GM04504 (cell line): ENCODE measurements at places on chromosomes 3 and 15.

GRCh38 chr3:116667324-116667723 lies 42.3 kb upstream of the TUSC7 start:
- no peak for DNase-seq

GRCh38 chr3:124256599-124256998 lies 264.7 kb upstream of the ROPN1 start:
- no peak for DNase-seq

- no peak for DNase-seq
Observed at GRCh38 chr3:29597376-29598008, 316.6 kb downstream of the RBMS3 start.

DNA sequence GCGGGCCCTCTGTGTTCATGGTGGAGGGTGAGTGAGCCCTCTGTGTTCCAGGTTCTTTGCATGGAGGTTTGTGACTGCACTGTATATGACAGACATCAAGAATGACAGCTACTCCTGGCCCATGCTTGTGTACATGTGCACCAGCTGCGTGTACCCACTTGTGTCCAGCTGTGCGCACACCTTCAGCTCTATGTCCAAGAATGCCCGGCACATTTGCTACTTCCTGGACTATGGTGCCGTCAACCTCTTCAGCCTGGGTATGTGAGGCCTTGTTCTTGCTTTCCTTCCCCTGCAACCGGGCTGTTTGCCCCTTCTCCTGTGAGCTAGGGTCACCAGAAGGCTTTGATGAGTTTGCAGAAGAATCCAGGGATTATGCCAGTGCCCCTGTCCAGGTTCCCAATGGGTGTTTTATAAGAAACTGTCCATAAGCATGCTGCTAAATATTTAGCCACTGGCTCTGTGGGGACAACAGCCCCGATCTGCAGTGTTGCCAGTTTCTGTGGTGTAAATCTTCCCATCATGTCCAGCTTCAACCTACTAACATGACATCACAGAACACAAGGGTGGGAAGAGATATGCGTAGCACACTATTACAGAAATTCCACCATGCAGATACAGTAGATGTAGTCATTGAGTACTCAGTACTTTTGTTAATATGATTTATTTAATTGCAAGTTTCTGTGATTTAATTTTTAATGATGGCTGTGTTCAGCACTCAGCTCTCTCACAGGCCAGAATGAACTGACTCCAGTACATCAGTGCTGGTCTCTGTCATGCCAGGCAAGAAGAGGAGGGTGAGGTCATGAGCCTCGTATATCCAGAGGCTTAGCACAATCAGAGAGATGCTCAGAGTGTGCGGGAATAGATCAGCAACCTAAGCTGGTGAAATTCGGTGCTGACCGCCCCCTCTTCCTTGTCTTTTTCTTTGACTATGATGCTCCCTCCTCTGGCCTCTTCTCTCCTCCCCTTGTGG lies 29.2 kb upstream of the KIF23 start:
- no peak for DNase-seq

DNA sequence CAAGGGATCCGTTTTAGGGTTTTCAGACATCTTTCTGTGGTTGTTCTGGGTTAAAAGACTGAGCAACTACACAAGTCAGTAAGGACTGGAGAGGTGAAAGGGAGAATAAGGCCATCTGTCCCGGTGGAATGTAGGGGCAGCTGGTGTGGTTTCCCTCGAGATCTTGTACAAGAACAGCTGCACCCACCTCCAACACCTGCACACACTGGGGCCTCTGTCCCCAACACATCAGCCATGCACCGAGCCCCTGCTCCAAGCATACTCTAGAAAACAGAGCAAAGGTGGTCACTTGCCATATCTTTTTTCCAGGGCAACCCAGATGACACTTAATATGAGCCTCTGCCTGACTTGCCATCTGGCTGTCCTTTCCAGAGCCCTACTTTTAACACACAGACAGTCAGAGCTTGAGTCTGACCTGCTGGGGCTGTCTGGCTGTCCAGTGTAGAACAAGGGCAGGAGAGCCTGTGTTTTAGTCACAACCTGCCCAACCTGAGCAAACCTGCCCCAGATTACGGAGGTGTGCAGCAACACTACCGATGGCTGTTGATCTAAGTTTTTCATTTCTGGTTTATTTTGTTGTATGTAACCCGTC lies 12.2 kb downstream of the MAN2A2 start:
- no peak for DNase-seq

GRCh38 chr15:39479911-39480310 lies 101.0 kb upstream of the THBS1 start:
- no peak for DNase-seq

GRCh38 chr3:126033051-126033745 lies 50.7 kb downstream of the SLC41A3 start:
- DNase-seq = no peak

DNA sequence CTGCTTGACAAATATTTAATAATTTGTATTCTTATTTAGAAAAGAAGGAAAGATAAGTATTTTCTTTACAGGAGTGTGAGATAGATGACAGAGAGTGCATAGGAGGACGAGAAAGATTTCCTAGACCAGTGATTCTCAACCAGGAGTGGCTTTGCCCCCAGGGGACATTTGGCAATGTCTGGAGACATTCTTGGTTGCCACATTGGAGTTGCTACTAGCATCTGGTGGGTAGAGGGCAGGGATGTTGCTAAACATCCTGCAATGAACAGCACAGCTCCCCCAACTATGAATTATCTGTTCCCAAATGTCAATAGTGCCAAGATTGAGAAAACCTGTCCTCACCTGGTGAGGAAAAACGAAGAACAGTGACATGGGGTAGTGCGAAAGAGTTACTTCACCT lies 30.8 kb upstream of the MINAR1 start:
- no peak for DNase-seq

DNA sequence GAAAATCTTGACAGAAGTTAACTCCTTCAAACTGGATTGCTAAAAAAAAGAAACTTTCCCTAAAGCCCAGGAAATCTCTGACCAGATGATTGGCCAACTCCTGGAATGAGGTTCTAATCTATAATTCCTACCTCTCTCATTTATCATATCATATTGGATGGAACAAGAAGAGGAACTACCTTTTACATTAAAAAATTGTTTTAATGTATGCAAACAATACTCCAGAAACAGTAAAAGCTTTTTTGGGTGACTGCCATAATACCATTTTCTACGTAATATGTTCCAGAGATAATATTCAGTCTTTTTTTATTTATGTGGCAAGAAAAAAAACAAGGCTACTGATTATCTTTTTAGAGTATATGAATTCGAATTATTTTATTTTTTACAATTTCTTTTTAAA lies 204.4 kb downstream of the TUSC7 start:
- no peak for DNase-seq

- DNase-seq = no peak
Observed at GRCh38 chr3:7166460-7166859, 305.5 kb downstream of the GRM7 start.

DNA sequence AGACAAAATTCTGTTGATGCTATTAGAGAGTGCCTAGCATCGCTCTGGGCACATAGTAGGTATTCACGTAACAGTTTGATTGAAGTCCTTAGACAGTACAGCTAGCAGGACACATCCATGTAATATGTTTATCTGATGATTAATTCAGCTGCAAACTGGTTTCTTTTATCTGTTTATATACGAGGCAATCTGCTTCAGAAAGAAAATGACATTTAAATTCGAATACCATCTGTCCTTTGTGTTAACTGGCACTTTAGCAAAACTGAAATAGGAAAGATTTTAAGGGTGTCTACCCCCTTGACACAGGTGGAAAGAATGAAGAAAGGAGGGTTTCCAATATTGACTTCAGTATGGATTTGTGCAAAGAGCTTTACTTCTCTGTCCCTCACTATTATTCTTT lies 192.5 kb downstream of the MFSD1 start:
- no peak for DNase-seq

- DNase-seq = peak; percentile 12
Observed at GRCh38 chr15:58066042-58066867, 744 bp upstream of the ALDH1A2 start.

GRCh38 chr3:108159865-108160264 lies 62.4 kb downstream of the IFT57 start:
- no peak for DNase-seq

DNA sequence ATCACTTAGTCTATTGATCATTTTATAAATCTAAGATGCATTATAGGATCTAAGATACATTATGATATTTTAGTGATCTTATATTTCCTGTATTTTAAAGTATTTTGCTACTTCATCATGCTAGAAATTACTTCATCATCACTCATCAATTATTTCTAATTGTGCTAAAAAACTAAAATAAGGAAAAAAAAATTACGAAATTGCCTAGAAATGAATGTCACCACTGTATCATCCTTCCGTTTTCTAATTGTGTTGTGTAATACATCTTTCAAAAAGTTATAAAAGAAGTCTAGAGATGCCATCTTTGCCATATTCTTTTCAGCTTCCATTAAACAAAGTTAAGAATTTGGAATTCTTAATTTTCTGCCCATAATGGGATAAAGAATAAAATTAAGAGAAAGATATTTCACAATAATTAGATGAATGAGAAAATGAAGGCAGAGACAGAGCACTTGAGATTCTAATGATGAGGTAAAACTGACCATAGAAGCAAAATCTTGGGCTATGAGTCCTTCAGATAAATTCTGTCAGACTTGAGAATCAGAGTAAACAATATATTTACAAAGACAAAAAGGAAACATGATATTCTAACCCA lies 48.8 kb downstream of the ALDH1A2 start:
- no peak for DNase-seq

DNA sequence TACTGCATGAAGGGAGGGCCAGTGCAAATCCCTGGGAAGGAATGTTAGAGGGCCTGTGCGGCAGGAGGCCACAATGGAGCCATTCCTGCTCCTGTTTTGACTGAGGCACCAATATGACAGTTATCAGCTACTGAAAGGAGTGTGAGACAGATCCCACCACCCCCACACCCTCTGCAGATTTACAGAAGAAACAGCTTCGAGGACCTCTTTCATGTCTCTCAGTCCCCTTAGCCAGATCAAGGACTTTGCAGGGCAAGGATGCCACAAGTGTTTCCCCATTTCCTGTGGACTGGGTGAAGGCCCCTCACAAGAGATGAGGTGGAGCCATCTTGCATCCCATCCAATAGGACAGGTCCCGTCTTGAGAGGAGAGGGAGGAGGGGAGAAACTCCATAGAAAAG lies 48.5 kb upstream of the RASGRP1 start:
- DNase-seq = no peak

- peak; percentile 29 for DNase-seq
Observed at GRCh38 chr3:10189557-10190354, 25.0 kb downstream of the IRAK2 start.

DNA sequence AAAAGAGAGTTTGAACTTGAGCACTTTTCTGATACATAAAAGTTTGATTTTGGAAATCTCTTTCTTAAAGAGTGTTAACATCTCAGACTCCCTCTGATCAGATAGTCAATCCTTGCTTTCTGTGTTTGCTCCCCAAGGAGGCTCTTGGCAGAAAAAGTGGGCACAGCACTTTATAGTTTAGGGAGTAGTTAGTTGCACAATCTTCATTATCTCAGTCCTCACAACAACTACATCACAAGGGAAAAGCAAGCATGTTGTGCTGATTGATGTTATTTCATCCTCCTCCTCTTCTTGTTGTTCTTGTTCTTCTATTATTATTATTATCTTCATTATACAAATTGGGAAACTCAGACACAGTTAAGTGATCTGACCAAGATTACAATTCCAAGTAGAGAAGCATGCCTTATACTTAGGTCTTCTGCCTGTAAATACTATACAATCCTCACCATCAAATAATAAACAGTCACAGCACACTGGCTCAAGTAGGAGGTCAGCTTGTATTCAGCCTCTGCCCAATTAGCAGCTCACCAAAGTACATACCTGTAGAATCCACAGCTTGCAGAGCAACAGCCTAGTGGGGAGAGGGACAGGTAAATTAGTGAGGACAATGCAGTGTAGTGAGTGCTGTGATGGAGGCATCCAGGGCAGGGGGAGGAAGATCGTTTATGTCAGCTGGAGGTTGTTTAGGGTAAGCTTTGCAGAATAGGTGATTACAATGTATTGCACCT lies 304.1 kb upstream of the MME start:
- no peak for DNase-seq

GRCh38 chr3:176078906-176079305 lies 1118.4 kb downstream of the TBL1XR1 start:
- peak; percentile 34 for DNase-seq

DNA sequence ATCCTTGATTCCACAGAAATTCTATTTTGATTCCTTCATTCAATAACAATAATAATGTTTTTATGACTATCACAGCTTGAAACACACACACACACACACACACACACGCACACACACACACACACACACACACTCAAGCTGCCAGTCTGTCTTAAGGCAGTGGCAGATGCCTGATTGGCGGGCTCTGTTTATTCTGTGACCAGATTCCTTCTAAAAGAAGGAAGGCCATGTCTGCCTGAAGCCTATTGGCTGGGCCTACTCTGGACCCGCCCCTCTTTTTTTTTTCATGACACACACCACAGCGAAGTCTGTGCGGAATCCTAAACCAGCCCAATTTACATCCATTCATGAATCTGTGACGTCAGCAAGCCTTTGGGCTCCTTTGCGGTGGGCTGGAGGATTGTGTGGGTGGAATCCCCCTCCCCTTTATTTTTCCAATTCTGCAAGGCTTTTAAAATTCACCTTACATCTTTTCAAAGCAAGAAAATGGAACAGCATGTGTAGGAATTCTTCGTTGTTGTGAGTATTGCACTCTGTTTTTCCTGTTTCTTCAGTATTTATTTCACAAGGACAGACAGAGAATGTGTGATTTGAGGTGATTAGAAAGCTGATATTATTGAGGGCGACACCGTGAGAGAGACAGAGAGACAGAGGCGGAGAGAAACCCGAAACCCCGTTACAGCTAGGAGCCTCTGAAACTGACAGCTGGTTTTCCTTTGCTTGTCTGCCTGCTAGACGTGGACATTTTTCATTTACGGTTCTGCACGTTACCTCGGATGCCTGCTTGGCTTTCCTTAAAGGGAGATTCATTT lies at the start of gene MAP3K13:
Gene MAP3K13, plus strand, starts transcription at position 287 of the 812 bp plus-strand sequence. CDS start 65,446 bp downstream, outside the sequence.
- peak; percentile 70 for DNase-seq

GRCh38 chr3:64195789-64196188 lies 29.5 kb downstream of the PRICKLE2 start:
- no peak for DNase-seq

DNA sequence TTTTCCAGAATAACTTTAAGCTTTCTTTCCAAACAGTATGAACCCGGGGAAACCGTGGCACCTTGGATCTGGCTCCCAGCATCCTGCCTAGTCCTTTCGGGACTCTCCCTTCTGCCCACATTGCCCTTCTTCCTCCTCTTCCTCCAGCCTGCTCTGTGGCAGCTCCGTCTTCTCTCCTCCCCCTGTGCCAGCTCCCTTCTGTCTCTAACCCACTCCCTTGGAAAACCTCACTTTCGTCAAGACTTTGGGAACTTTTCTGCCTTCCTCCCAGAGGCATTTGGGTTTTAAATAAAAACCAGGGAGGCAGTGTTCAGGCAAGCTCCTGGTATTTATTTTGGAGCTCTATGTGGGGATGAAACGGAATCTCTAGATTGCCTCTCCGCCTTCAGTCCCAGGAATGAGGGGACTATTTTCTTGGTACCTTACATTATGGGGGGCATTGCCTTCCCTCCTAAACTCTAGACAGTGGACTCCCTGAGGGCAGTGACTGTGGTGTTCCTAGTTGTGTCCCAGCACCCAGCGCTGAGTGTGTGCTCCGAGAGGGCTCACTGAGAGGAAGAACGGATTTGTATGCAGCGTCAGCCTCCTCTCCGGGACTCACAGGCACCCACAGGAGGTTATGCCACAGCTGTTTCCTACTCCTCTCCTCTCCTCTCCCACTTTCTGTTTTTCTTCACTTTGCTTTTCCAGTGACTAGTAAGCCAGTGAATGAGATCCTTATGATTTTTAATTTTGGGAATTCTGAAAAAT lies 105.4 kb upstream of the MRPS22 start:
- DNase-seq = peak; percentile 30

GRCh38 chr15:68318008-68318835 lies 40.7 kb downstream of the FEM1B start:
- no peak for DNase-seq

GRCh38 chr15:89885611-89886010 lies 8.2 kb downstream of the AP3S2 start:
- no peak for DNase-seq
